Mesenteric fat pad (tissue), 1 donor: ENCODE measurements at places on chromosomes 6 and 20. TPM values are rescaled to one million over a fixed set of nuclear protein-coding genes. Genes with fewer than 3 reads are reported as not detected.

DNA sequence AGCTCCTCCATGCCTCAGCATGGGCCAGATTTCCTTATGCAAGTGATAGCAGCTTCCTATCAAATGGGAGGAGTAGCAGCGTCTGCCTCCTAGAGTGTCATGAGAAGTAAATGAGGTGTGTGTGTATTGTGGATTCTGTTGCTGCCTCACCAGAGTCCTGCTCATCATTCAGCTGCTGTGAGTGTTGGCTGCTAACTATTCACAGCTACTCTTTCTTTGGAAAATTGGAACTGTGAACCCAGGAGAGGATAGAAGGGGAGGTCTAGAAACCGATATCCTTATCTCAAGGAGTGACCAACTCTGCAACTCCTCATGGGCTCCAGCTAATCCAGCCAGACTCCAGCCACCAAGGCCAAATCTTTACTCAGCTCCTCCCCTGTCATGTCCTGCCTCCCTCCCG is 63.3 kb downstream of the TOX2 start:
- no peak for DNase-seq

DNA sequence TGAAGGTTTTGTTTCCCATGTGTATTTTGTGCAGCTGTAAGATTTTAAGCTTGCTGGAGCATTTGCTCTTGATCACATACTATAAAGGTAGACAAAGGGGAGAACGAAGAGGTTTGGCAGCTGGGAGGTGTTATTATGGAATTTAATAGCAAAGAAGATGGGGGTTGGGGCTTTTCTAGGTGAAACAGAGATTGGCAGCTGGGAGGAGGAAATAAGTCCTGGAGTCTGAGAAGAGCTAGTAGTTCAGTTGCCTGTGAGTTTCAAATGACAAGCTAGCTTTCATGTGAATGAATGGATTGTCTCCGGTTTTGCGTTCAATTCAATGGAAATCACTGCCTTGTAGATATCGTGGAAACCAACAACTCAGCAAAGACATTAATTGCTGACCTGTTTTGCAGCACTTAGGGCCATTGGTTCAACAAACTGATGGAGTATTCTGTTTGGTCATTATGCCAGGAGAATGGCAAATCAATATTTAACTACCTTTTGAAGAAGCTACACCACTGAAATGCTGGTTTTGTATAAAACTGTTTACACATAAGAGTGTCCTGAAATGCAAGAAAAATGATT is 38.1 kb upstream of the FLRT3 start:
- DNase-seq, result no peak

- DNase-seq, result no peak
Measured at GRCh38 chr20:3751675-3752385, 15.7 kb downstream of the ADISSP start.

DNA sequence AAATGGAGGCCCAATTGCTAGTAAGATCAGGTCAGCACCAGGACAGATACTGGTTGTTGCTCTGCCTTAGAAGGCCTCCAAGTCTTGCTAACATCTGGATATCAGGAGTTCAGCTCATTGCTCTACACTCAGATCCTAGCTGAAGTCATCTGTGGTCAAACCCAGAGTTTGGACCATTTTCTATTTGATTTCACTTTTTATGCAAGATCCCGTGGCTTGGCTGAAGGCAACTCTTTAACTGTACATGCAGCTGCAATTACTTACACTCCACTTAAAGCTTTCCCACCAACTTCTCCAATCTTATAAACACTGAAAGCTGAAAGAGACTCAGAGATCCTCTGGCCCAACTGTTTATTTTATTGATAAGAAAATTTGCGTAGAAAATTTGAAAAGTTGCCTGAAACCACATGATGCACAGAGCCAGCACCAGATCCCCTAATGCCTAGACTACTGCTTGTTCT is 2.7 kb downstream of the SLC17A2 start:
- DNase-seq, result no peak

The HLA-DRB1 gene
- 133 TPM for total RNA-seq

- DNase-seq, result no peak
Measured at GRCh38 chr20:56628873-56629463, at the start of gene TFAP2C. TFAP2C (plus strand) TSS chr20:56629306; CDS start chr20:56629545, 239 bp downstream.

DNA sequence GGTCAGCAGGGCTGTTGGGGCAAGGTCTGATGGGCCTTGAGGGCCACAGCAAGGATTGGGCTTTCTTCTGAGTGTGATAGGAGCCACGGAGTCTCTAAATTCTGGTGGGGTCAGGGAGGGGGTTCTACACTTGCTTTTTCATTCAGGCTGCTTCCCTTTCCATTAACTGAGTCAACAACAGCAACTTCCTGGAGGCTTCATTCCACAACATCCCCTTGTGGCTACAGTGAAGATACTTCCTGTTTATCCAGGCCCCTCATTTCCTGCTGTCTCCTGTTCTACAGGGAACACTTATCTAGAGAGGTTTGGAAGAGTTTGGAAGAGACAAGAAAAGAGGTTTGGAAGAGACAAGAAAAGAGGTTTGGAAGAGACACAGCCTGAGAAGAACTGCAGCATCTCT is 144.8 kb upstream of the ENPP5 start:
- DNase-seq, result no peak

The PEX6 gene
- 13.4 TPM for total RNA-seq

DNA sequence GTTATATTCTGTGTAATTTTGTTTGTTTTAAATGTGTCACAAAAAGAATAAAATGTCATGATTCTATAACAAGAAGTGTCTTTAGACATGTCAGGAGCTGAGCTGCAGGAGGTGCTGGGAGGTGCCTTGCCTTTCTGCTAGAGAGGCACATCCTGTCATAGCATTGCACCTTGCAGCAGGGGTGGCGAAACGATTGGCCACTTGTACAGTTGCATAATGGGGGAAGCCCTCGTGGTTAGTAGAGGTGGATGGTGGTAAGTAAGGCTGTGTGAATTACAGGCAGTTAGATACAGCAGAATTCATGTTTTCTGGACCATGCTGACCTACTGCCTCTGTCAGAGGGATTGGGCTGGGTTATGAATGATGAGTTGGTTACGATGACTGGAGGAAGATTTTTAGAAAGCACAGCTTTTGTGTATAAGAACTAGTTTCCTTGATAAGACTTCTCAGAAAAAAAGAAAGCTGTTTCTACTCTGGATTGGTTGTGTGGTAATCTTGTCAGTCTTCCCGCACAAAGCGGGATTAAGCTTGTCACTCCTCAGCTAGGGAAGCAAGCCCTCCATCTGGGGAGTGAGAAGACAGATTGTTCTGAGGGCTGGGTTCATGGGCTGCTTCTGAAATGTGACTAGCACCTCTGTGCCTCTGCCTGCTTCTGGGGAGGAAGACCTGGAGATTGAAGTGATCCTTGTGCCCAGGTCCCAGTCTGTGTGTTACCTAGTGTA is 74.9 kb downstream of the FOXO3 start:
- no peak for DNase-seq

GRCh38 chr6:85983032-85983659 is 340.5 kb upstream of the SYNCRIP start:
- no peak for DNase-seq

The HEY2 gene
- 1.3 TPM for total RNA-seq

DNA sequence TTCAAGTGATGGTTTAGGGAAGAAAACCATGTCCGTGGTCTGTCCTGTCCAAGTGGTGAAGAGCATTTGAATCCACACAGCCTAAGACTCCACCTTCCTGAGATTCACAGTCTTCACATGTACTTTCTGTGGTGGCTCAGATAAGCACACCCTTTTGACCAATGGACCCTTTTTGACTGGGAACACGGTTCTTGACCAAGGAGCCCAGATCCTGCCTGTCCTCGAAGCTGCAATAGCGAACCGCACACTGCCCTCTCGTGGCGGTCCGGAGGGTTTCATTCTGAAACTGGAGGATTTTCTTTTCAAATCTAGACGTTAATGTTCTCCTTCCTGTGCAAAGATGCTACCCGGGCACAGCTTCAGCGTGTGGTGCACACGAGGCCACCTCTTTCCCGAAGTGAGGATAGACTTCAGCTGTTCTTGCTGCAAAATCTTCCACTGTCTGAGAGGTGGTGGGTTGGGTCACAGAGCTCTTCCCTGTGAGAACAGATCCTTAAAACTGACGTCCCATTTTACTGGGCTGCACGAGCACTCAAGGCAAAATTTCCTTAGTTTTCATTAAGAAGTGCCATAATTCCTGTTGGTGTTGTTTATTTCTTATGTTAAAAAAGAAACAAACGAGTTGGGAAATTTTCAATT is 90.5 kb downstream of the SYNJ2 start:
- no peak for DNase-seq

DNA sequence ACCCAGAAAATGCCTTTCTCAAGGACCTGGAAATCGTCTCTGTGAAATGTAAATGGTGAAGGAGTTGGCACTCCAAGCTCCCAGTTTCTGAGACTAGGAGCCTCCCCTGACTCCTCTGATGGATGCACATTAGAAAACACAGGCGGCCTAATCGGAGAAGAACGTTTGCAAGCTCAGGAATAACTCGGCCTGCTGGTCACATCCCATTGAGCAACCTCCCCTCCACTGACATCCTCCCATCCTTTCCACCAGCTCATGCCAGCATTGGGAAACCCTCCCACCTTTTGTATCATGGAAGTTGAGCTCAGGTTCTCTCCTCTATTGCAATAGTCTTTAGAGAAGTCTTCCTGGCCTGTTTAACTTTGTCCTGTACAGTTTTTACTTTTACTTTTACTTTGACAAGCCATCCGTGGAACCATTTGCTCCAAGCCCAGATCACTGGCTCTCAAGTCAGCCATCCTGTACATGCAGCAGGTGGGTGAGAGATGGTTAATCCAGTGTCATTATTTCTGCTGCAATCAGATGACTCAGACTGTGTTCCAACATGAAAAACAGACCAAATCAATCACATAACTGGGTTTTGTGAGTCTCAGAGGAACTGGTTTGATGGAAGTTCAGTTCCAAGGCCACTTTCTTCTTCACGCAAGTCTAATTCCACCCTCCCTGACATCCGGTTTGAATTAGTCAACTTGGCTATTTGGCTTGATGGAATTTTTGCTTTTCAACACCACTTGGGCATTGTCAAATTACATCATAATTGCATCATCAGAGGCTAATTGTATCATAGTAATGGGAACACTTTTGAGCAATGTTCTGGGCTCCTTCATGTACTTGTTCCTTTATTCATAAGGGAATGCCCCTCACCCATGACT is 619.4 kb upstream of the CDH4 start:
- DNase-seq, result no peak

The GABBR1 gene
- 33.5 TPM for total RNA-seq

The WFDC9 gene
- total RNA-seq, result not detected

- no peak for DNase-seq
Measured at GRCh38 chr20:43680981-43681380, 14.1 kb downstream of the MYBL2 start.

The ZSCAN12 gene
- 3.5 TPM for total RNA-seq

- DNase-seq, result no peak
Measured at GRCh38 chr6:6008648-6009421, 2.1 kb upstream of the NRN1 start.

The C6orf141 gene
- 3.9 TPM for total RNA-seq

The OSER1 gene
- 29.9 TPM for total RNA-seq

- DNase-seq, result no peak
Measured at GRCh38 chr6:111441678-111442243, 41.3 kb downstream of the REV3L start.

The RWDD2A gene
- total RNA-seq, result 5.7 TPM

DNA sequence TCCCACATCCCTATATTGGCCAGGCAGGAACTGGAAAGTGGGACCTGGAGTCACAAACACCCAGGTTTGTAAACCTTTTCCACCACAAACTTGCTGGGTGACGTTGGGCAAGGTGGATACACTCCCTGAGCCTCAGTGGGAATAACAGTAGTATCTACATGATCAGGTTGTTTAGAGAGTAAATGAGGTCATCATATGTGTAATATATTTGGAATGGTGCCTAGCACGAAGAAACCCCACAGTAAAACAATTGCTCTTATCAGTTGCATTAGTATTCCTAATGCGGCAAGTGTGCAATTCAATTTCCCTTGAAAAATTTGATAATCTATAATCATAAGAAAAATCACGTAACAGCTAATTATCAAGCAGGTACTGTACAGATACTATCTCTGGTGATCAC is 51.9 kb downstream of the HIVEP2 start:
- DNase-seq, result no peak

The BMP2 gene
- total RNA-seq, result 14.3 TPM

- DNase-seq, result no peak
Measured at GRCh38 chr6:152246554-152247337, 390.4 kb downstream of the SYNE1 start.

GRCh38 chr20:38537176-38537575 is 43.8 kb upstream of the ADIG start:
- no peak for DNase-seq

The PFDN6 gene
- total RNA-seq, result 34.8 TPM

- DNase-seq, result no peak
Measured at GRCh38 chr6:91487696-91488392, 901.0 kb upstream of the MAP3K7 start.

GRCh38 chr6:104186831-104187230 is 672.9 kb downstream of the HACE1 start:
- no peak for DNase-seq

DNA sequence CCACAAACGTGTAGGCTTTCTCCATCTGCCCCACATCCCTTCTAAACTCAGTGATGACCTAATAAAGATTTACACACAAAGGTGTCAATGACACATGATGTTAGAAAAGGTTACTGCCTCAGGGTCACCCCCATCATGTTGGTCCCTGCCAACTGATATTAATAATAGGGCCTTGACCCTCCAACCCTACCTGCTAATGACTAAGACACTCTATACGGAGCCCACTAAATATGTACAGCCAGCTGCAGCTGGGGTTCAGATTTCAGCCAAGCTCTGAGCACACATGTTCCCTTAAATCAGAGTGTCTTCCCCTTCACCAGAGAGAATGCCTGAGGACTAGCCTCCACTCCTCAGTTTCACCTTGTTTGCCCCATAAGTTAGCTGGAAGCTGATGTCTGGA is 67.4 kb upstream of the SNRPB2 start:
- no peak for DNase-seq

DNA sequence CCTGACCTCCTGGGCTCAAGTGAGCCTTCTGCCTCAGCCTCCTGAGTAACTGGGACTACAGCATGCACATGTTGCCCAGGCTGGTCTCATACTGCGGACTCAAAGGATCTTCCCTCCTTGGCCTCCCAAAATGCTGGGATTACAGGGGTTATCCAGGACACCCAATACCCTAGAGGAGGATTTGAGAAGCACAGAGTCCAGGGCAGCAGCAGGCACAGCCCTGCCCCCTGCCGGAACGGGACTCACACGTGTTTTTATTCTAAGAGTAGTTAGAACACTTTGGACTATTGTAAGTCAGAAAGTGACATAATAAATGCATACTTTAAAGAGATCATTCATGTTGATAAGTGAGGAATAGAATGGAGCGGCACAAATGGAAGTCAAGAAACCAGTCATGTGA is 80.2 kb downstream of the C6orf118 start:
- DNase-seq, result no peak

DNA sequence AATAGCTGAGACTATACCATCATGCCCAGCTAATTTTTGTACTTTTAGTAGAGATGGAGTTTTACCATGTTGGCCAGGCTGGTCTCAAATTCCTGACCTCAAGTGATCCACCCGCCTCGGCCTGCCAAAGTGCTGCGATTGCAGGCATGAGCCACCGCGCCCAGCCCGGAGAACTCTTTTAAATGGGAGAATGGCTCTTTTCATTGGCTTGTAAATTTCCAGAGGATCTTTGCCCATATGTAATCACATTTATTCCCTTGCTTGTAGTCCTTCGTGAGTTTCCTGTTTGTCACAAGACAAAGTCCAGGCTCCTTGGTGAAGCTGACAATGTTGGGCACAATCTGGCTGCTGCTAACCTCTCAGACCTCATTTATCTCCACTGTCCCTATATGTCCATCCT is 135.1 kb downstream of the CEP57L1 start:
- no peak for DNase-seq

GRCh38 chr20:31949877-31950646 is 1.8 kb downstream of the PDRG1 start:
- DNase-seq, result no peak
